ENCODE measurements at places on chromosomes 4 and X. TPM values are rescaled to one million over a fixed set of nuclear protein-coding genes. Genes with fewer than 3 reads are reported as not detected.
A peak's percentile ranks its signal among the peaks of the same experiment; 100 is the strongest.

The ZNF141 gene
- total RNA-seq: 22.0 TPM

GRCh38 chr4:106496061-106496460, 127.5 kb upstream of the GIMD1 start:
- peaks cover 2% of the 10 kb centered on the region for H3K27me3 ChIP-seq
- no peak overlapping the region for H3K4me3 ChIP-seq
- H3K36me3 ChIP-seq: no peaks in the 10 kb centered on the region
- no peak overlapping the region for H3K27ac ChIP-seq
- DNase-seq: no peak

DNA sequence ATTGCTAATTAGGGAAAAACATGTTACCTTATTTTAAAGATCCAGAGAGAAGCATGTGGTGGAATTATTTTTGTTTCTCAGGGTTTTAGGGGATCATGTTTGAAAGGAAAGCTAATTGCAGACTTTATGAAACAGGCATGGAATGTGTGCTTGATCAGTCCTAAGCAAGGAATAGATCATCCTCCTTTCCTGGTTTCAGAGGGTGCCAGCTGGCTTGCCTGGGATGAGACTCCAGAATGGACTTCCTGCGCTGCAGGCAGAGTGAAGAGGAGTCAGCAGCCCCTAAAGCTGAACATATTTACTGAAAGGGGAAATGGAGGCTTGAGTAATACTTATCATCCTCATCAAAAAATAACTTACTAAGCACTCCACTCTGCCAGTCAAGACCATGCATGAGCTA, 13.3 kb downstream of the FGF5 start:
- H3K4me1 ChIP-seq: no peaks in the 10 kb centered on the region
- no peak overlapping the region for H3K27ac ChIP-seq
- no peak for DNase-seq
- no peaks in the 10 kb centered on the region for H3K27me3 ChIP-seq
- no peak overlapping the region for H3K4me3 ChIP-seq
- H3K36me3 ChIP-seq: no peaks in the 10 kb centered on the region

GRCh38 chr4:84792366-84793301, 173.9 kb downstream of the WDFY3 start:
- H3K4me1 ChIP-seq: peaks cover 12% of the 10 kb centered on the region
- peak overlapping the region; percentile 52 for H3K27ac ChIP-seq
- H3K36me3 ChIP-seq: no peaks in the 10 kb centered on the region
- no peaks in the 10 kb centered on the region for H3K27me3 ChIP-seq

GRCh38 chrX:51893931-51894696, 691 bp downstream of the MAGED1 start:
- H3K27me3 ChIP-seq: peaks cover 8% of the 10 kb centered on the region
- DNase-seq: peak; percentile 50
- H3K4me1 ChIP-seq: peaks cover 6% of the 10 kb centered on the region
- H3K27ac ChIP-seq: peak overlapping the region; percentile 95
- H3K36me3 ChIP-seq: peaks cover 4% of the 10 kb centered on the region
- peak overlapping the region; percentile 91 for H3K4me3 ChIP-seq

GRCh38 chrX:40943093-40943641, 142.1 kb upstream of the USP9X start:
- DNase-seq: no peak
- no peaks in the 10 kb centered on the region for H3K27me3 ChIP-seq
- H3K36me3 ChIP-seq: peaks cover under 1% of the 10 kb centered on the region
- H3K27ac ChIP-seq: no peak overlapping the region
- H3K4me1 ChIP-seq: peaks cover 2% of the 10 kb centered on the region

GRCh38 chrX:21487832-21488231, 113.6 kb downstream of the CNKSR2 start:
- no peak overlapping the region for H3K27ac ChIP-seq
- no peaks in the 10 kb centered on the region for H3K36me3 ChIP-seq
- no peaks in the 10 kb centered on the region for H3K4me1 ChIP-seq
- H3K4me3 ChIP-seq: no peak overlapping the region
- DNase-seq: no peak
- H3K27me3 ChIP-seq: no peaks in the 10 kb centered on the region

The WNK3 gene
- total RNA-seq: 19.7 TPM

The FGFR3 gene
- 11.3 TPM for total RNA-seq

DNA sequence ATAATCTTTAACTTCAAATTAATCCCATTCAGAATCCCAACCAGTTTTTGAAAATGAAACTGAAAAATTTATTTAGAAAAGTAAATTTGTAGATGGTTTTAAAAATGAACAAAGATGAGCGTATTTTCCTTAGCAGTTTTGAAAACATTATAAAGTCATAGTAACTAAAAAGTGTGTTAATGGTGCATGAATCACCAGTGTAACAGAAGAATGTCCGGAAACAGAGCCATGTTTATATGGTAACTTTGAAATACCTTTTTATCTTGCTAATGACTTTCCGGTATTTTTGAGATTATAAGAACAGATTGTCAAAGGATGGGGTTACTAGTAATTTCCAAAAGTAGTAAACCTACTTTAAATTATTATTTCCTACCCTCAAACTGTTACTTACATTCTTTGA, 145.9 kb downstream of the IRS4 start:
- H3K36me3 ChIP-seq: no peaks in the 10 kb centered on the region
- peaks cover 1% of the 10 kb centered on the region for H3K27me3 ChIP-seq
- H3K27ac ChIP-seq: no peak overlapping the region
- no peak for DNase-seq

DNA sequence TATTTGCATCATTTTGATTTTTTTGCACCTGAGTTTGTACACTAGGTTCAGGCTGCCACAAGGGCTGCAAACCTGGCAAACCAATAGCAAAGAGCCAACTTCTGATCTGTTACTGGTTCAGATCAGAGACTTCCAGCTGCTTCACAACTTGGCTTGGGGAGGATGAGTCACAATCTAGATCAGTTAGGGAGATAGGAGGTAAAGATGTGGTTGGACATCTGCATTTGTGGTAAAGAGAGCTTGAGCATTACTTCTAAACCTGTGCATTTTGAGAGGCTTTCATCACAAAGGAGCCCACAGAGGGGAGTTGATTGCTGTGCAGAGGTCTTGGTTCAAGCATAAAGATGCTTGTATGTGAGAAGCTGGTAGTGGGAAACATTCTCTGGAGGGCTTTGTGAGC, 34.5 kb downstream of the LINC00632 start:
- H3K27me3 ChIP-seq: no peaks in the 10 kb centered on the region
- H3K27ac ChIP-seq: no peak overlapping the region
- no peaks in the 10 kb centered on the region for H3K4me1 ChIP-seq
- DNase-seq: no peak
- no peak overlapping the region for H3K4me3 ChIP-seq

The FAM241A gene
- 1.2 TPM for total RNA-seq

DNA sequence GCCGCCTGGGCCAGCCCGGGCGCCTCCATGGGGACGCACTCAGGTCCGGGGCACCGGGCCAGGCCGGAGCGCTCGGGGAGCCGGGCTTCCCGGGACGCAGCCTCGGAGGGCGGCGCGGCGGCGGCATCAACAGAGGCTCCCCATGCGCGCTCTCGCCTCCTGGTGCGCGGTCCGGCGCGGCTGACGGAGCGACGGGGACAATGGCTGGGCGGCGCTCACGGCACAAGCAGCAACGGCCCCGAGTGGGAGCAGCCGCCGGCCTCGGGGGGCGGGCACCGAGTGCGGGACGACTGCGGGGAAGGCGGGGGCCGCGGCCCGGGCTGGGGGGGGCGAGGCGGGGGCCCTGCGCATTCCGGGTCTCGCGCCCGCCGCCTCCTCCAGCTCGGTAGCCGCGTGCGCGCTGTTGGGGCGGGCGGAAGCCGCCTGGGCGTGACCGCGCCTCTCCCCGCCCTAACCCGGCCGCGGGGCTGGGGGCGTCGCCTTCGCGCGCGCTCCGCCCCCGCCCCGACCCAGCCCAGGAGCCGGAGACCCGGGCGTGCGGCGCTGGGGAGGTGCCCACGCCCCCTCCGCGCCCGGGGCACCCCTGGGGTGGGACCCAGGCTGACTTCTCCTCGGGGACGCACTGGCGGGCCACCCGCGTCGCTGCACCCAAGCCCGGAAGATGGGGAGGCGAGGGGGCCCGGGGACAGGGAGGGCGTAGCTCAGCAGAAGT, at the start of gene PRKX:
TSS of gene PRKX (minus strand) at position 425 of the 712 bp plus-strand sequence. CDS start at position 29, 396 bp downstream.
- H3K27ac ChIP-seq: peak within 1 kb of the TSS; percentile 96
- peak; percentile 63 for DNase-seq
- no peaks in the 10 kb centered on the region for H3K4me1 ChIP-seq
- peaks cover 2% of the 10 kb centered on the region for H3K27me3 ChIP-seq
- no peaks in the 10 kb centered on the region for H3K36me3 ChIP-seq
- H3K4me3 ChIP-seq: peak within 1 kb of the TSS; percentile 97

The TMPRSS11D gene
- total RNA-seq: not detected

The GLRB gene
- 2.0 TPM for total RNA-seq

DNA sequence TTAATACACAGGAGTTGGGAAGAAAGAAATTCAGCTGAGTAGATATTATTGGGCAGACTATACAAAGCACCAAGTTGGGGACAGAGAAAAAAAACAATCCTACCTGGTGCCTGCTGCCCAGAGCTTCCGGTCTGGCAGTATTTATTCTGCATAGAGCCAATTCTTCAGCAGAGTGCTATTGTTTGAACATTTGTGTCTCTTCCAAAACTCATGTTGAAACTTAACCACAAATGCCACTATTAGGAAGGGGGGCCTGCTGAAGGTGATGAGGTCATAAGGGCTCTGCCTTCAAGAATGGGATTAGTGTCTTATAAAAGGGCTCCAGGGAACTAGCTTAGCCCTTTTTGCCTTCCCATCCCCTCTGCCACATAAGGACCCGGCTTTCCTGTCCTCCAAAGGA, 136.2 kb downstream of the EVC2 start:
- no peak overlapping the region for H3K27ac ChIP-seq
- no peaks in the 10 kb centered on the region for H3K36me3 ChIP-seq
- no peak for DNase-seq
- no peaks in the 10 kb centered on the region for H3K4me1 ChIP-seq
- peaks cover 2% of the 10 kb centered on the region for H3K27me3 ChIP-seq

DNA sequence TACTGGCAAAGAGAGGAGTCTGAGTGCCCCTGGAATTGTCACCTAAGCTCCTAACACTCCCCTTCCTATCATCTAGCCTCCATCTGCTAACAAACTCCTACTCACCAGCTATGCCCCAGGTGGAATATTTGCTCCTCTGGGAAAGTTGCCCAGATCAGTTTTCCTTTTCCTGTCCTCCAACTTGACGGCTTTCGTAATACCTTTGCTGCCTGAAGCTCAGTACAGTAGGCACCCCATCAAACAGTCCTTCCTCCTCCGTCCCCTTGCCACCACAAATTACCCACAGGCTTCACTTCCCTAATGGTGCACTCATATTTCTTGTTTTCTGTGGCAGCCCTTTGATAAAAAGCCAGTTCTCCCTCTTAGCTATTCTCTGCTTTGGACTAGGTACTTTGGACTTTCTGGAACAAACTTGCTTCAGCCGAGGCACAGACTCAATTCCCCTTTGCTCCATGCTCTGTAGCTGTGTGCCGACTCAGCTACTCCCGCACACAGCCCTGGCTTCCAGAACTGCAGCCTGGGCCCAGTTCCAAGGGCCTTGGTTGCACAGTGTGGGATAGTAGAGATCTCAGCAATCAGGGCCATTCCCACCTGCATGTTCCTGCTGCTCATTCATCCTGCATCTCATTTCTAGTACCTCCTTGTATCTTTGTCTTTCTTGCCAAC, 605.1 kb downstream of the BCOR start:
- H3K27ac ChIP-seq: no peak overlapping the region
- H3K4me3 ChIP-seq: no peak overlapping the region

DNA sequence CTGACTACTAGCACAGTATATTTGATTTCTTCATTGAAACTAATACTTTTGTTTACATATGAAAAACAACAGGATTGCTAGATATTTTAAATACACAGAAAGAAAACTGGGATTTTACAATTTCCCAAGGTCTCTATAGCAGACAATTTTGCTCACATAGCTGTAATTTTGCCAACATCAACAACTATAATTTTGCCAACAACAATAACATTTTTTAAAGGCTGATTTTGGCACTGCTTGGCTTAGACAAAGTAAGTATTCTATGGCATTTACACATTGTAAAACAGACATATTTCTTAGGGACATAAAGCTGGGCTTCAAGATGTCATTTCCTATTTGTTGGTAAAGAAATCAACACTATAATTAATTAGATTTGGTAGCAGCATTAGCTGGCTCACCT, 922.1 kb downstream of the RAB28 start:
- no peak for DNase-seq
- no peak overlapping the region for H3K4me3 ChIP-seq
- H3K27ac ChIP-seq: no peak overlapping the region
- H3K27me3 ChIP-seq: peaks cover 2% of the 10 kb centered on the region
- H3K4me1 ChIP-seq: no peaks in the 10 kb centered on the region
- H3K36me3 ChIP-seq: no peaks in the 10 kb centered on the region

GRCh38 chrX:47229427-47229826, 3.4 kb upstream of the USP11 start:
- no peaks in the 10 kb centered on the region for H3K4me1 ChIP-seq
- no peak overlapping the region for H3K4me3 ChIP-seq
- peaks cover 3% of the 10 kb centered on the region for H3K27me3 ChIP-seq
- no peaks in the 10 kb centered on the region for H3K36me3 ChIP-seq

DNA sequence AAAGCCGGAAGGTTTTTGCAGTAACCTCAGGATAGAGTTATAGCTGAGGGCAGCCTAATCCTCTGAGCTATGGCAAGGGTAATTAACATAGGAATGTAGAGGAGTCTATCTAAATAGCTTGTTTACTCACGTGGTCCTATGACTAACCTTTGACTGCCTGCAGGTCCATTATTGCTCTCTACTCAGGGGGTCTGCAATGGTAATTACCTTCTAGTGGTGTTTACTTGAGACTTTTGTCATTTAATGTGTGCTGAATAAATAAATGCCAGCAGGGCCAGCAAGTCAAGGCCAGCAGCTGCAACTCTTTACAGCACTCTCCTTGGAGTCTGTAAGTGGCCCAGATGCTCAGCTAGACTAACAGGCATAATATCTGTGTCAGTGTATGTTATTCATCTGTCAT, 212.7 kb upstream of the FMR1 start:
- H3K4me1 ChIP-seq: no peaks in the 10 kb centered on the region
- H3K27ac ChIP-seq: no peak overlapping the region
- H3K36me3 ChIP-seq: no peaks in the 10 kb centered on the region
- no peak for DNase-seq

DNA sequence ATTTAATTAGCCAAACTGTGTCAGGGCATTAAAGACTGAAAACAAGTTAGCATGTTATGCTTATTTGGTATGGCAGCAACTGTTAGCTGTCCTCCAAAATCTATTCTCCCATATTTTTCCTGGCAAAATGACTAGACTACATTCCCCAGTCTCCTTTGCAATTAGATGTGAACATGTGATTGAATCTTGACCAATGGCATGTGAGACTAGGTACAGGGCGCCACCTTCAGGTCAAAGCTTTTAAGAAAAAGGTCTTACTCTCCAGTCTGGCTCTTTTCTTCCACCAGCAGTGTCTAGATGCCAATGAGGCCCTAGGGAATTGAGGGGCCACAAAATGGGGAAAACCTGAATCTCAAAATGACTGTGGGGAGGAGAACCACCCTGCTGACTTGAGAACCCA, 408.2 kb downstream of the SMARCA1 start:
- no peak overlapping the region for H3K27ac ChIP-seq
- no peaks in the 10 kb centered on the region for H3K27me3 ChIP-seq
- peaks cover 23% of the 10 kb centered on the region for H3K4me1 ChIP-seq
- peak; percentile 38 for DNase-seq
- H3K4me3 ChIP-seq: no peak overlapping the region
